A172 (cell line): ENCODE measurements at places on chromosomes 12 and 14.

GRCh38 chr12:94133964-94134795 is 14.2 kb upstream of the PLXNC1 start:
- DNase-seq = peak; percentile 43

GRCh38 chr12:10069099-10069498 is 29.7 kb downstream of the CLEC1A start:
- peak; percentile 79 for DNase-seq

- DNase-seq = no peak
Measured at GRCh38 chr12:16605642-16606116, 283 bp downstream of the LMO3 start.

GRCh38 chr12:104767261-104767660 is 190.8 kb downstream of the SLC41A2 start:
- no peak for DNase-seq

DNA sequence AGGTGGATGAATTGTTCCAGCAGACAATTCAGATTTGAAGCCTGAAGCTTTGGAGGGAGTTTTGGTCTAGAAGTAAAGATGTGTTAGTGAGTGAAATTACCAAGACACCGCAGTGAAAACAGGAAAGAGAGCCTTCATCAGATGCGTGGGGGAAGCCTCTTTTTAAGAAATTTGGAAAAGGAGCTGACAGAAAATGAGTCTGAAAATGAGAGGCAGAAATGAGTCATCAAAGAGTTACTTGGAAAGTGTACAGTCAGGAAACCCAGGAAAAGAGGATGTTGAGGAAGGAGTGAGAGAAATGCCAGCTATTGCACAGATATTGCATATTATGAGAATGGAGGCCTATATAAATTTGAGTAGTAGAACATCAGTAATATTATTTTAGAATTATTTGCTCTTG is 520.7 kb downstream of the NRXN3 start:
- no peak for DNase-seq

DNA sequence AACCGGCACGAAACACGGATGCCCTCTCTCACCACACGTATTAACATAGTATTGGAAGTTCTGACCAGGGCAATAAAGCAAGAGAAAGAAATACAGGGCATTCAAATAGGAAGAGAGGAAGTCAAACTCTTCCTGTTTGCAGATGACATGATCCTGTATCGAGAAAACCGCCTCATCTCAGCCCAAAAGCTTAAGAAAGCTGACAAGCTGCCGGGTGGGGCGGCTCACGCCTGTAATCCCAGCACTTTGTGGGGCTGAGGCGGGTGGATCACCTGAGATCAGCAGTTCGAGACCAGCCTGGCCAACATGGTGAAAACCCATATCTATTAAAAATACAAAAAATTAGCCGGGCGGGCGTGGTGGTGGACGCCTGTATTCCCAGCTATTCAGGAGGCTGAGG is 17.7 kb downstream of the OR6S1 start:
- DNase-seq = no peak

DNA sequence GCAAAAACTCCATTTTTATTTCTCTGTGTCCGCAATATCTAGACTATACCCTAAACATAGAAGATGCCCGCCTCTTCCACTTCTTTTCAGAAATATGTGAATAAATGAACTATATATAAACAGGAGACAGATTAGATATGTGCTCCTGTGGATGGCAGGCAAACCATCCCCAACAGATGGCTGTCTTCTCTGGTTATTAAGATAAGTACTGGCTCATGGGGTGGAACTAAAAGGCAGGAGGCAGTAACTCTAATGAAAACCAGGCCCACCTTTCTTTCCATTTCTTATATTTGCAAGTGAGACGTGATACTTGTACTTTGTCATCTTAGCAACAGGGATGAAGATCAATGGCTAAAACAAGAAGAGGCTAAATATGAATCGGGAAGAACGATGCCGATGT is 20.2 kb downstream of the E2F7 start:
- DNase-seq = no peak

DNA sequence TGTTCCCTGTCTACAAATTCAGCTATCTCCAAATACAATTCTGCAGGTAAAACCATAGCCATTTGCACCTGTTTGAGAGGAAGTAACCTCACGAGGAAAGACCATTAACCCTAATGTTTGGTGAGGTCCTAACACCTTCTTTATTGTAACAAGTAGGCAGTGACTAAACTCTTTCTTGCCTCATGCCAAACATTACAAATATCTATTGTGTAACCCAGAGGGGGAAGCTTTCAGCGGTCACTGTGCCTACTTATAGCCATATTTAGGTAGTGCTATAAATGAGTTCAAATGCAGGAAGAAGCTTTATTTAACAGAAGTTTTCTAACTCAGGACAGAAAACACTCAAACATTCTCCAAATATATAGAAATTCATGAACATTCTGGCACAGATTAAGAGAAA is 252.7 kb downstream of the LRFN5 start:
- no peak for DNase-seq

DNA sequence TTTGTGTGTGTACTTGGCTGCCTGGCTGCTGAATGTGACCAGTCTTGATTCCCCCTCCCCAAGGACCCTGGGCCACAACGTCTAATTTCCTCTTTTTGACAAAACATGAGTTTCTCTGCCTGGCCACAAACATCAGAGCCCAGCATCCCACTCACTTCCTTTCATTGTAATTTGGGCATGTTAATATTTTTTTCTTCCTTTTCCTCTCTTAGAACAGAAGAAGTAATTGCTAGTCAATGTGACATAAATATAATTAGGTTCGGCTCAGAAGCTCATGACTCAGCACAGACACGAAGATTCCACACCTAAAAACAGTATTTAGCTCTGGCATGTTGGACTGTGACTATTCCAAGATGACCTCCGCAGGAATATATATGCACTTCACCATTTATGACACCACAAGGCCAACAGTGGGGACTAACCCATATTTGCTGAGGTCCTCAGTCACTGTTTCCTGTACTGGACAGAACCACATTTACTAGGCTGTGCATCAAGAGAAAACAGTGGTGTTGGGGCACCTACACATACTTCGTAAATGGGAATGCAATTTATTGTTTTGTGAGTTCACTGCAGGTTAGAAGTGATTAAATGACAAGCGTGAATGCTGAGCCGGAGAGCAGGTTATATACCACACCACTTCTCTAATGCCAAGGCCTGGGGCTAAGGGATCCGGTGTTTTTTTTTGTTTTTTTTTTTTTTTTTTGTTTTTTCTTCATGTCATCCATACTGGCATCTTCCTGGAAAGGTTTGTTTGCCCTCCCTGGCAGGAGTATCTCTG is 4.2 kb downstream of the GSG1 start:
- DNase-seq = peak; percentile 28

DNA sequence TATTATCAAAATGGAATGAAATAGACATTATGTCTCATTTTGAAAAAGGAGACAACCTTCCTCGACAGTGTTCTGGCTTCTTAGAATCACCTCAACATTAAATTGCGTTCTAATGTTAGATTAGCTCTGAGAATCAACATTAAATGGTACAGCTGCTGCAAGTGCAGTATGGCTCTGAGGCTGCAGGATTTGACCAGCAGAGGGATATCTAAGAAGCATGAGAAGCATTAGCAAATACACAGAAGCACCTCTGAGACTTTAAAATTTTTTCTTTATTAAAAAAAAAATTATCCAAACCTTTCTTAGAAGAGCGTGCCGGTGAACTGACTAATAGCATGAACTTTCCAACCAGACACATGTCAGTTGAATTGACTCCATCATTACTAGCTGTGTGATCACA is 253.4 kb upstream of the LRIG3 start:
- no peak for DNase-seq

GRCh38 chr14:55130196-55130550 is 1.1 kb downstream of the LGALS3 start:
- peak; percentile 26 for DNase-seq

- DNase-seq = no peak
Measured at GRCh38 chr12:16685107-16685506, 79.1 kb upstream of the LMO3 start.

DNA sequence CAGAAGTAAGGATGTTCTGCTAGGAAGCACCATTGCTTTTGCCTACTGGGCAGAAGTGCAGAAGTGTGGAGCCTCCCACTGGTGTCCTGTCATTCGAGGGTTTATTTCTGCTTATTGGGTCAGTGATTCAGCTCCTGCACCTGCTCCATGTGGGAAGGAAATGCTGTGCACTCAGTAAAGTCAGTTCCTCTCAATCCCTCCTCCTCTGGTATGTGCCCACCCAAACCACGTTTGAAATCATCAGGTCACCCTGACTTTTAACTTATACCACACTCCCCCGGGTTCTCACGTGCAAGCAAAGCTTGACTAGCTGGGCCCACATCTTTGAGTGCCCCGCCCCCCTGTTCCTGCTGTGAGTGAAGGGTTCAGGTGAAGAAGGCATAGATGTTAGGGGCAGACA is 223.7 kb downstream of the CHST11 start:
- no peak for DNase-seq

GRCh38 chr12:53980802-53981496 is 4.0 kb upstream of the HOXC10 start:
- no peak for DNase-seq

GRCh38 chr14:105067140-105067968 is 2.1 kb upstream of the GPR132 start:
- peak; percentile 25 for DNase-seq
